Activated T-cell treated with anti-CD3 and anti-CD28 coated beads, Interleukin-2, amount 50 U/mL, for 24 hours (primary cell): ENCODE measurements at places on chromosomes 7 and 10.
A peak's percentile ranks its signal among the peaks of the same experiment; 100 is the strongest.

DNA sequence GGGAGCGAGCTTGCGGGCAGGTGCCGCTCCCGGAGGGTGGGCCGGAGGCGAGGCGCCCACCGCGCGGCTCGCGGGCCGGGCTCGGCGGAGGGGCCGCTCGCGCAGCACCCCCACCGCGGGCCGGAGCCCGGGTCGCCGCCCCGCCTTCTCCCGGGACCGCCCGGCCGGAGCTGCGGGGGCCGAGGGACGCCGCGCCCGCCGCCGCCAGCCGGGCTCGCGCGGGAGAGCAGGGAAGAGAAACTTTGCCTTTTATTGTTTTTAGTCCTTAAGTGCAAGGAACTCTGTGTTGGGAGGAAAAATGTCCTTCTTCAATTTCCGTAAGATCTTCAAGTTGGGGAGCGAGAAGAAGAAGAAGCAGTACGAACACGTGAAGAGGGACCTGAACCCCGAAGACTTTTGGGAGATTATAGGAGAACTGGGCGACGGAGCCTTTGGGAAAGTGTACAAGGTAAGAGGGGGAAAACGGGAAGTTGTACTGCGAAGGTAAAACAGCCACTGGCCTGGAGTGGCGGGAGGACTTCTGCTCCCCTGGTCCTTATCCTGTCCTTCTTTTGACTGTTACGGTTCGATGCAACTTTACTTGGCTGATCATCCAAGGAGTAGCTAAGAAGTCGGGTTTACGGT is 620 bp downstream of the SLK start:
- DNase-seq = no peak

DNA sequence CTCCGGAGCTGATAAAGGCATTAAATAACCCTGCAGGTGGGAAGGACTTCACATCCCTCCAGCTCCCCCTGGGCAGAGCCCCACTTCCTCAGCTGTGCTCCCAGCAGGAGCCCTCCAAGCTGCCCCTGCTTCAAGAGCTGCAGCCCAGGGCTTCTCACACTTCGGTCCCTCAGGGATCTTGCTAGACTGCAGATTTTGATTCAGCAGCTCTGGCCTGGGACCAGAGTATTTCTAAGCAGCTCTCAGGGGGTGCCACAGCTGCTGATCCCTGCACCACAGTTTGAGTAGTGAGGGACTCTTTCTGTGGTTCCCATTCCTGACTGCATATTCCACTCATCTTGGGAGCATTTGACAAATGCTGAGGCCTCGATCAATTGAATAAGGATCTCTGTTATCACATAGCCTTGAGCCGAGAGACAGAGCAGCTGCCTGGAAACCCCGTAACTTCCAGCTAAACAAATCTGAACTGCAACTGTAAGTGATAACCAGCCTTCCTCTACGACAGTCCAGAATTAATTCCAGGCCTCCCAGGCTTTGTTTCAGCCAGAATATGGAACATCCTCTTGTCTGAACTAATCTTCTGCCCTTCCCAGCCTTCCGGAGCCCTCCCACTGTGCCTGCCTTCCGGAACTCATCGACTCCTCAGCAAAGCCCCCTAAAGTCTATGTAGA is 161.4 kb downstream of the CCDC3 start:
- DNase-seq = no peak

- no peak for DNase-seq
Observed at GRCh38 chr10:91123261-91123660, 97.2 kb upstream of the PCGF5 start.

DNA sequence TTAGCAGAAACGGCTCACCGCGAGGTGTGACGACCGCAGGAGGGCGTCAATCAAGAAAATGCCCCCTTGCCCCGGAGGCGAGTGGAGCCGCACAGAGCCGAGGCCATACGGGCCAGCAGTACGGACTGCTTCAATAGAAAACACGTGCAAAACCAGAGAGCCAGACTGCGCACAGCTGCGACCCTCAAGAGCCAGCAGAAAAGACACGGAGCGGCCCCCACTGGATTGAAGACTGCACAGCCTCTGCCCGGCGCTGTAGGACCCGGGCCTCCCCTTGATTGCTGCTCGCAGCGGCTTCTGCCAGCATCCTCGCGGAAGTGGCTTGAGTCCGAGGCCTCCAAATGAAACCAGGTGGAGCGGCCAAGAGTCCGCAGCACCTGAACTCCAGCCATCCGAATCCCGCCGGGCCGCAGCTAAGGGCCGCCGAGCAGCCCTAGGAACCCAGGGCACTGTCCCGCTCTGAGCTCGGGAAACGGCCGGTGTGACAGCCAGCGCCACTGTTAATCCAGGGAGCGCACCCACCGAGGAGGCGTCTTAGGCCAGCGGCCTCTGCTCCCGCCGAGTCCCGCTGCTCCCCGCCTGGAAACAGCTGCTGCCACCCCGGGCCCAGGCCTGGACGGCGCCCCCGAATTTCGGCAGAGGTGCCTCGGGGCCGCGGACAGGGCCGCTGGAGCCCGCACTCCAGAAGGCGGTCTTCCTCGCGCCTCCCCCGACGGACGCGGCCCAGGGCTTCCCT is 660 bp upstream of the HHEX start:
- DNase-seq = peak; percentile 60

- DNase-seq = no peak
Observed at GRCh38 chr10:43574906-43575305, 490 bp upstream of the ZNF239 start.

- no peak for DNase-seq
Observed at GRCh38 chr10:72092171-72092924, 4.0 kb upstream of the SPOCK2 start.

- DNase-seq = no peak
Observed at GRCh38 chr10:1412531-1413189, 324.7 kb downstream of the ADARB2 start.

DNA sequence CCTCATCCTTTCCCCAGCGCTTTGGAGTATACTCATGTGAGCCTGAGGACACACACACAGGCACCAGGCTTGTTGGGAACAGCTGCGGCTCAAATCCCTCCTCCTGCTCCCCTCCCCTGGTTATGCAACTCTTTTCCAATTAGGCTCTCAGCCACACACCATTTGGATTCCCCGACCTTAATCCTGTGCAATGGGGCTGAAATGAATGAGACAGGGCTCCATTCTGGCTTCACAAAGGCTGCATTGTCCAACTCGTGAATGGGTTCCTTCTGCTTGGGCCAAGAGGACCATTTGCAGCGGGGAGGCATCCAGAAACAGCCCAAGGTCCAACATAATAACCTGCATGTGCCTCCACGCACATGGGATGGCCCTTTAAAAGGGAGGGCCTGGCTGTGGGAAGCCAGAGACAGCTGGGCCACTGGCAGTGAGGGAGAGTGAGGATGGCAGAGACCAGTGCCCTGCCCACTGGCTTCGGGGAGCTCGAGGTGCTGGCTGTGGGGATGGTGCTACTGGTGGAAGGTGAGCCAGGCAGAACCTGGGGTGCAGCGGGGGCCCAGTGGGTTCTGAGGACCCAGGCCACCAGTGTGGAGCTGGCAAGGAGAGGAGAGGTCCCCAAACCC is at the start of gene RGR:
Gene RGR (plus strand): TSS at position 403 of the 620 bp plus-strand sequence. CDS start 38 bp downstream, at position 441.
- no peak for DNase-seq

- DNase-seq = no peak
Observed at GRCh38 chr10:113028456-113029440, 78.7 kb downstream of the TCF7L2 start.

- DNase-seq = no peak
Observed at GRCh38 chr7:139924461-139924860, 95.4 kb downstream of the TBXAS1 start.

- DNase-seq = no peak
Observed at GRCh38 chr7:122532406-122533269, 166.3 kb downstream of the RNF133 start.

GRCh38 chr7:53113424-53113823 is 78.0 kb downstream of the POM121L12 start:
- no peak for DNase-seq

DNA sequence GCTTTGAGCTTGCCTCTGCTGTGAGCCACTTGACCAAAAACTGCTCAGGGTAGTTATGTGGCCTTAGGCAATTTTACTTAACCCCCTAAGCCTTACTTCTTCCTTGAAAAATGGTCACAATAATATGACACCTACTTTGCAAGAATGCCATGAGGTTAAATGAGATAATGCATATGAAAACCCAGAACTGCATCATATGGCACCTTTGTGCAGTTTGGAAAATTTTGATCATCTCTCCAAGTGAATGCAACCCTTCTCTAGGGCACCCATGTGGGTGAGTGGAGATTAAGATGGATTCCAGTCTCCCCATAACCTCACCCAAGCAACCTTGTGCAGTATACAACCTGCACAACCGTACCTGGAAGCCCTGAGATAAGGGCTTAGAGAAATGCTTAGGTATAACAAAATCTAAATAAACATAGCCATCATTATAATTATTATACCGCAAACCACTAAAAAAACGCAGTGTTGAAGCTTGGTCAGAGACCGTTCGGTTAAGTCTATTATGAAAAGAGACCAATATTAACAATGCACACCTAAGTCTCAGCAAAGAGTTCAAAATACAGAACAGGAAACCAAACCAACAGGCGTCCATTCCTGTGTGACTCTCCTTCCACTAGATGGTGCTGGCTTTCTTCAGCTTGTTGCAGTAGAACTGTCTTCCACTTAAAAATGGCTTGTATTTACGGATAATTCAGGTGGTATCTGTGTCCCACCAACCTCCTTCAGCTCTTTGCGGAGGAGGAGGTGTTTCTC is 21.0 kb upstream of the ASB15 start:
- DNase-seq = no peak

GRCh38 chr7:14687777-14688176 is 214.8 kb downstream of the DGKB start:
- no peak for DNase-seq

DNA sequence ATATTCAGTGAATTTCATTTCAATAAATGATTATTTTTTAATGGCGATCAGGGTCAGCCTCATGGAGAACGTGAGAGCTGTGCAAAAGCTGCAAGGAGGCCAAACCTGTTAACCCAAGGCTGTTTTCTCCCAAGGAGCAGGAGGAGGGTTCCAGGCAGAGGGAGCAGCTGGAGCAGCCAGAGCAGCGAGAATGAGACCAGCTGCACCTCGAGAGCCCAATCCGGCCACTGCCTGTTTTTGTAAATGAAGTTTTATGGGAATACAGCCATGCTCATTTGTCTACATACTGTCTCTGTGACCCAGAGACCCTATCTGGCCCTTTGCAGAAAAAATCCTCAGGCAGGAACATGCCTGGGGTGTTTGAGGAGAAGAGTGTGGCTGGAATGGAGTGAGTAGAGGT is 104.9 kb downstream of the GRK5 start:
- DNase-seq = no peak

- no peak for DNase-seq
Observed at GRCh38 chr10:118287076-118287806, 54.9 kb downstream of the FAM204A start.

DNA sequence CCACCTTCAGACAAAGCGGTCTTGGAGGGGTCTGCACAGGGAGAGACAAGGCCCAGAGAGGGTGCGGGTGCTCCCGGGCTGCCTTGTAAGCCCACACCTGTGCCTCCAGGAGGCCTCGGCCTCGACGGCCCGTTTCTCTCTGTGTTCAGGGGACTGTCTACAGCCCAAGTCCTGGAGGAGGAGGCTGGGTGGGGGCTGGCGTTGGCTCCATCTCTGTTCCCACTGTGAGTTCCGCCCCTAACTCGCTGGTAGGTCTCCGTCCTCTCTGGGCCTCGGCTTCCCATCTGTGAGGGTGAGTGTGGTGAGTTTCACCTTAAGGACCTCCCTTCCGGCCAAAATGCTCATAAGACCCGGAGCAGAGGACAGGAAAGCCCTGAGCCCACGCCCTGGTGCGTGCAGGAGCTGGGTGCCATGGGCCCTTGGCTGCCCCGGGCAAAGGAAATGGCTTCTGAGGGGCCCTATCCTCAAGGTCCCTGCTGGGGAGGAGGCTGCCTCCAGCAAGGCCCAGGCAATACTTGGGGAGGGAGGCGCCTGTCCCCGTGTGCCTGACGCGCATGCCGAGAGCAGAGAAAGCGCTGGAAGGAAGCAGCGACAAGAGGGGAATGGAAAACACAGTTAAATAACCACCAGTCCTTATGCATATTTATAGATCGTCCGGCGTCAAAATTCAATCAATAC is 276.8 kb downstream of the ELFN1 start:
- DNase-seq = no peak

GRCh38 chr10:78749898-78750297 is 318.9 kb upstream of the ZMIZ1 start:
- no peak for DNase-seq

DNA sequence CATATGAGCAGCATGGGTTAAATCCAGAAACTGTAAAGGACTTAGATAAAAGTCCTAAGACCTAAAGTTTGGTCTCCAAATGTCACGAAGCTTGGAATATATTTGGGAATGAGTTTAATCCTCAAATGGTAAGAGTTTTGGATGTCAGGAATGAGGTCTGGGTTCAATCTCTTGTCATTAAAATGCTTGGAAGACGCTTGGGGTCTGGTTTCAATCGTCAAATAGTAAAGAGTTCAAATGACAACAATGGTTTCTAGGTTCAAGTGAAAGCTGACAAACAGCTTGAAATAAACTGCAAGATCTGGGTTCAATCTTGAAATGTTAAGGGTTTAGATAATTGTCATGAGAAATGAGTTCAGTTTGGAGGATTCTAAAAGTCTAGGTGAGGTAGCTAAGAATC is 385.5 kb upstream of the HPS1 start:
- DNase-seq = no peak

GRCh38 chr7:134710854-134711624 is 64.4 kb downstream of the BPGM start:
- peak; percentile 56 for DNase-seq

DNA sequence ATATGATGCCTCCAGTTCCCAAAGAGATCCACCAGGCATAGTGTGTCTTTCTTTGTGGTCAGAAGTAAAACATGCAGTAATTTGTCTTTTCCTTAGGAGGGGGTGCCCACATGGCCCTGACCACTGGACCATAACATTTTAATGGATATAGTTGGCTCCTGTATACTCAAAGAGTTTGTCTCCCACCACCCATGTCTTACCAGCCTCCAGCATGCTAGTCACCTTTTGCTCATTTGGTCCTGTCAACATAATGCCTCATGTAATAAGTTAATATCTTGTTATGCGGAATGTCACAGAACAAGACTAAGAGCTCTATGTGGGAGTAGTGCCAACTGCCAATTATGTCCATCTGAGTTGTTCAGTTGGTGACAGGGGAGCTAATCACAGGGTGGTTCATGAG is 83.4 kb upstream of the IFRD1 start:
- no peak for DNase-seq

DNA sequence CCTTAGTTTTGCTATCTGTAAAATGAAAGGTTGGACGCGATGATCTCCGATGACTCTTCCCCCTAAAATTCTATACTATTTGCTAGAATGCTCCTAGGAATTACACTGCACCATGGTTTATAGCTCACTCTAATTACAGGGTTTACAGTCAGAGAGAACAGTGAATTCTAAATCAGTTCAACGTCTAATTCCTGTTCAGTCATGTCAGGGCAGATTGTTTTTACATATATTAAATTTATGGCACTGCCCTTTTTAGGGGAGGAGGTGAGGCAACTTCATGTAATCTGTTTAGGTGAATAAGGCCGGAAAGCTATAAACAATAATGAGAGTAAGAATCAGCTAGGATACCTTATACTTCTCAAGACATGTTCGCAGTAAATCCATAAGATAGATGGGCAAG is 293.9 kb downstream of the BAMBI start:
- no peak for DNase-seq
